ENCODE measurements at places on chromosomes 12 and 14. TPM values are rescaled to one million over a fixed set of nuclear protein-coding genes. Genes with fewer than 3 reads are reported as not detected.

FGD4 gene
- total RNA-seq: 8.1 TPM

TAS2R43 gene
- 0.19 TPM for total RNA-seq

RAPGEF3 gene
- 1.8 TPM for total RNA-seq

CLEC14A gene
- not detected for total RNA-seq

CYP46A1 gene
- total RNA-seq: 0.38 TPM

NRIP2 gene
- total RNA-seq: not detected

PDZRN4 gene
- total RNA-seq: not detected

FGF23 gene
- total RNA-seq: not detected

CLEC4D gene
- total RNA-seq: not detected

EFCAB11 gene
- 13.5 TPM for total RNA-seq

CISTR gene
- not detected for total RNA-seq

CAPZA3 gene
- not detected for total RNA-seq

RFX4 gene
- total RNA-seq: not detected

TSPAN8 gene
- total RNA-seq: not detected

LGR5 gene
- 0.06 TPM for total RNA-seq

AICDA gene
- not detected for total RNA-seq

SLC7A8 gene
- total RNA-seq: 2.4 TPM

OTX2 gene
- total RNA-seq: not detected

LRRC43 gene
- not detected for total RNA-seq

FCF1 gene
- 36.1 TPM for total RNA-seq
